ENCODE measurements at places on chromosomes 5 and 9.

DNA sequence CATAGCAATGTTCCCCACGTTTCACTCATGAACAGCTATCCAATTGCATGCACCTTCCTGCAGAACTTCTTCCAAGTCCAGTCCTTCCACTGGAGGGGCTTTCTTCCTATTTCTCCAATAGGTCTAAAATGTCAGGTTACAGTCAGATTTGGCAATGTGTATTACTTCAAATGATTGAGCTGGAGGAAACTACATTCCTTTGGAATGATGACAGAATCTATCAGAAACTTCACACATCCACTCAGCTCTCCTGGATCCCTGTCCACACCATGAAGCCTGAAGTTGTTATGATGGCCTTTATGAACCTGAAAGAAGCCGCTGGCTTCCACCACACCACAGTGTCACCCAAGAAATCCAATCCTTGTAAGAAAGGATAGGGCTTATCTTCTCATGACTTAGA, 32.2 kb downstream of the FBXW2 start:
- DNase-seq, result no peak

DNA sequence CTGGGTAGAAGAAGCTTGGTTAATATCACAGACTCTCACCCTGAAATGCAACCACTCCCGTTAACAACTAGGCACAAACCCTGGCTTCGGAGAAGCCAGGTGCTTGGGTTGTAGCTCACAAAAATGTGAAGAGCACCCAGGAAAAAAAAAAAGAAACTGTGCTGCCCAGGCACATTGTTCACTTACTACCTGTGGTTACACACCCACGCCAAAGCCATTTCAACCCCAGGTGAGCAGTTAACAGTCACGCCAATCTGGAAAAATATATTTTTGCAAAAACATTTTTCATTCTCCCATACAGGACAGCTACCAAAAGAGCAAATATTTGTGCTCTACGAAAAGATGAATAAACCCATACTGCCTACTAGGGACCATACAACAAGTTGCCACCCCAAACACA, 49.2 kb downstream of the SIL1 start:
- no peak for DNase-seq

DNA sequence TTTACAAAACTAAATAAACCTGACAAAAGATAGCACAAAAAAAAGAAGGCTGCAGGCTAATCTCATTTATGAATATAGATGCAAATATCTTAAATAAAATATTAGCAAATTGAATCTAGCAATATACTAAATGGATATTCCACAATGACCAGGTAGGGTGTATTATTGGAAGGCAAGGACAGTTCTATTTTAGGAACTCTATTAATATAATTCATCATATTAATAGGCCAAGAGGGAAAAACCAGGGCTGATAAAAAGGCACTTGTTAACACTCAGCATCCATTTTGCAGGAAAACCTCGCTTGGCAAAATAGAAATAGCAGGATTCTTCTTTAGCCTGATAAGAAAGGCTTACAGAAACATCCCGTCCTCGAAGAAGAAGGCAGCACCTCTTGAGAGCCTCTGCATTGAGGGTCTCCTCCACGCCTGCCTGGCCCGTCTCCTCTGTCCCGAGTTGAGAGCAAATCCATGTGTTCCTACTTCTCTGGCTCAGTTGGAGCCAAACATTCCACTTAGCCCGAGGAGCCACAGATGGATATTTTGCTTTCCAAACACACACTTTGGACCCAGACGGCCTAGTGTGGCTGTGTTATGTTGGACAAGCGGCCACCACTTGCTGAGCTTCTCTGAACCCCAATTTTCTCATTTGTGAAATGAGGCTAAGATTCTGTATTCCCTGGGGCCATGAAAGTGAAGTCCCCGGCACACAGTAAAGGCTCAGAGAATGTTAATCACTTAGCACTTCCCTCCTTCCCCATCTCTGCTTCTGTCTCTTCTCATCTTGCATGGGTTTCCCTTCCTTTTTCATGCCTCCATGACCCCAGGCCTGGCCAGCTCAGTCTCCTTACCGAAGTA, 181.8 kb upstream of the MVB12B start:
- DNase-seq, result no peak

- peak; percentile 51 for DNase-seq
Measured at GRCh38 chr5:147403651-147404640, 105.9 kb downstream of the DPYSL3 start.

- no peak for DNase-seq
Measured at GRCh38 chr9:92325991-92326500, 293 bp downstream of the CENPP start.

DNA sequence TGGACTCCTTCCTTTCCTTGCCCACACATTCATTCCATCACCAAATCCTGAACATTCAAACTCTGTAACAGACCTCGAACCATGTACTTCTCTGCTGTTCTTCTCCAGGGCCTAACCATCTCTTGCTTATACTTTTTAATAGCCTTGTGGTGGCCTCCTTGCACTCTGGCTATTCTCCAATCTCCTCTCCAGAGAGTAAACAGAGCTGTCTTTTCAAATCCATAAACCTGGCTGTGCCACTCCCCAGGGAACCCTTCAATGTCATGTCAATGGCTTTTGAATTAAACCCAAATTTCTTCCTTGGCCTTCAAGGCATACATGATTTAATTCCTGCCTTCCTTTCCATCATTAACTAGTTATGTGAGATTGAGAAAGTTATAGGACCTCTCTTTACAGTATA, 277.6 kb upstream of the EFNA5 start:
- no peak for DNase-seq

GRCh38 chr5:147508711-147509040, 1.2 kb downstream of the DPYSL3 start:
- DNase-seq, result no peak

DNA sequence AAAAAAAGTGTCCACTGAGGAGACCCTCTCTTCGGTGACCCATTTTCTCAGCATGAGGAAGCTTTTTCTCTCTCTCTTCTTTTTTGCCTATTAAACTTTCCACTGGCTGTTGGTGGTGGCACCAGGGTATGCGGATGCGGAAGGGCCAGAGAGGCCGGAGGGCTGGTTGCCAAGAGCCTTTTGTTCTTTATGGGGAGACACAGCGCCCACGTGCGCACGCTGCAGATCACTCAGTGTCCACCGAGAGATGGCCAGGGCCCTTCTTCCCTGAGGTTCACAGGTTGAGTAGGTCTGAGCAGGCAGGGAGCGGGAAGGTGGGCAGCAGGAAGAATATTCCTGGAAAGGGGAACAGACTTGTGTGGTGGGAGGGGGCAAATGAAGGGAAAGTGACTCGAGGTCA, 69.1 kb downstream of the STK10 start:
- no peak for DNase-seq

GRCh38 chr5:140642718-140643117, 3.5 kb downstream of the TMCO6 start:
- no peak for DNase-seq

DNA sequence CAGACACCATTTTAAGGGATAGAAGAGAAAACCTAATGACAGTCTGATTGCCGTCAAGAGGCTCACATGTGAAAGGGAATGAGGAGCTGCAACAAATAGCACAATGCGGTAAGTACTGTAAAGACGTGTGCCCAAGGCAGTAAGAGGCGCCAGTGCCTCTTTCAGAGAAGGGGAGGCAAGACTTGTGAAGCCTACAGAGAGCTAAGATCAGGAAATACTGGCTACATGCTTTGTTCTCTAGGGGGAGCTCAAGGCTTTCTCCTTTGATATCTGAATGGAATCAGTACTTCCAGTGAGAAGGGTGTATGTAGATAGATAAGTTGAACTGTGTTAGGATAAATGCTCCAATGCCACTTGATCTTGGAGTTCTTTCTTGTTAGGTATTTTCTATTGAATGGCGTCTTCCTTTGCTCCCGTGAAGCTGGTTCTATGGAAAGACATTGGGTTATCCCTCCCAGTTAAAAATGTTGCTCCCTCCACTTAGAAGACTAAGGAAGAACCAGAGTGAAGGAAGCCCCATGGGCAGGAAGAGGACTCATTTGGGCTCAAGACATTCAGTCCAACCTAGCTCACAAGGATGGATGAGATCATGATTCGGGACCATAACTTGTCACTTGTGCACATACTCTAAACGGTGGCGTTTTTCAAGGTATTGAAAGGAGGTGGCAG, 23.5 kb upstream of the ALDOB start:
- no peak for DNase-seq

DNA sequence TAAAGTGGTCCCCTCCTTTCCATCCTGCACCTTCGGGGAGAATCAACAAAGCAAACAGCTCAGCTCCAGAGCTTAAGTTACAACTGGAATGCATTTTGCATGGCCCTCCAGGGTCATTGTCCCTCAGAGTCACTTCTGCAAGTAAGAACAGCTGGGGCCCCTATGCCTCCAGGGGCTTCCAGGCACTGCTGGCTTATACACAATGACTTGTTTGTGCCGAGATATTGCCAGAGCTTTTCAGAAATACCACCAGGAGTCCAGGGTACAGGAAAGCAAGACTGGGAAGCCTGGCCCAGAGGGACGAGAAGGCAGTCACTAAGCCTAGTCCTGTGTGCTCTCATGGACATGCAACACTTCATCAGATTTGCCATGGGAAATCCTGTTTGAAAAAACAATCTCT, 11.3 kb downstream of the FRMD3 start:
- peak; percentile 37 for DNase-seq

- no peak for DNase-seq
Measured at GRCh38 chr9:81607593-81608288, 81.6 kb downstream of the TLE1 start.

DNA sequence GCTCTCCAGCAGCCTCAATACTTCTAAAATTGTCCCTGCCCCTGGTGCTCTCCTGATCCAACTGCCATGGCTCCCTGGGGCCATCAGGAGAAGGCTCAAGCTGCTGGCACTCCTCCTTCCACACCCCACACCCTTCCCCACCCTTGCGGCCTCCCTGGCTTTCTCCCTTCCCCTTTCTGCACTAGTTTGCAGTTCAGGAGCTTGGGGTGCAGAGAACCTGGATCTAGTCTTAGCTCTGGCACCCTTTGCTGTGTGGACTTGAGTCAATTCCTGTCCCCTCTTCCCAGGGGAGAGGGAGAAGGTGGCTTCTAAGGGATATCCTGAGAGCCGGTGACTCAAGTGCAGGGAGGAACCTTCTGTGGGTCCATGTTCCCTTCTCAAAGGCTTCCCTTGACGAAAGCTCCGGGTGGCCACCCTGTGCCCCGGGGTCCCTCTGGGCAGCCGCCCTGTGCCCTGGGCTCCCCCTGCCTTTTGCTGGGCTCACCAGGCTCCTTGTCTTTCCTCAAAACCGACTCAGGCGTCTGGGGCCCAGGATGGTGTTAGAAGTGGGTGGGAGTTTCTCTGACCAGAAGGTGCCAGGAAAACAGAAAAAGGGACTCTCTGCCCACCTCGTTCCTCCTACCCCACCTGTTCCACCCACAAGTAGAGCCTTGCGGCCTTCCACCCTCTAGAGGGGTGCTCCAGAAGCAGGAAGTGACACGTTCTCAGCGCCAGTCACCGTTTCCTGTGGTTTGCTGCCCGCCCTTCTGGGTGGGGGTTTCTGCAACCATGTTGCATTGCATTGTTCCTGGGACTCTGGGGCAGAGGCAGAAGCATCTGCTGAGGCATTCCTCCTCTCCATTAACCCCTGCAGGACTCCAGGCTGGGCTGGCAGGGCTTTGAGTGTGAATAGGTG, 15.0 kb downstream of the GLIPR2 start:
- peak; percentile 74 for DNase-seq

DNA sequence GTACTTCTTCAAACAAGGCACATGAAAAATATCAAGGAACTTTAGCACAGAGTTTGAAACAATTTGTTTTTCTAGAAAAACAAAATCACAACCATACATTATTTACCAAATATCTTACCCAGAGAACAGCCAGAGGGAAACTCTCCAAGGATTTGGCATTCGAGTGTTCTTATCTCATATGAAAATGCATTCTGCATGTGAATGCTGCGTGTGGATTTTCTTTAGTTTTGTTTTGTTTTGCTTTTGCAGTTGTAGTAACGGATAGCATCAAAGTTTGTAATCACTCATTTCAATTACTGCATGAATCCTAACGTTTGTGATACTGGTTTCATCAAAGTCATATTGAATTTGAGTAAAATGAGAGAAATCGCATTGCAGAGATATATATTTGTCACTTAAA, 28.0 kb downstream of the ADAMTSL1 start:
- DNase-seq, result no peak

GRCh38 chr9:127262602-127263001, 2.0 kb upstream of the GARNL3 start:
- DNase-seq, result no peak

DNA sequence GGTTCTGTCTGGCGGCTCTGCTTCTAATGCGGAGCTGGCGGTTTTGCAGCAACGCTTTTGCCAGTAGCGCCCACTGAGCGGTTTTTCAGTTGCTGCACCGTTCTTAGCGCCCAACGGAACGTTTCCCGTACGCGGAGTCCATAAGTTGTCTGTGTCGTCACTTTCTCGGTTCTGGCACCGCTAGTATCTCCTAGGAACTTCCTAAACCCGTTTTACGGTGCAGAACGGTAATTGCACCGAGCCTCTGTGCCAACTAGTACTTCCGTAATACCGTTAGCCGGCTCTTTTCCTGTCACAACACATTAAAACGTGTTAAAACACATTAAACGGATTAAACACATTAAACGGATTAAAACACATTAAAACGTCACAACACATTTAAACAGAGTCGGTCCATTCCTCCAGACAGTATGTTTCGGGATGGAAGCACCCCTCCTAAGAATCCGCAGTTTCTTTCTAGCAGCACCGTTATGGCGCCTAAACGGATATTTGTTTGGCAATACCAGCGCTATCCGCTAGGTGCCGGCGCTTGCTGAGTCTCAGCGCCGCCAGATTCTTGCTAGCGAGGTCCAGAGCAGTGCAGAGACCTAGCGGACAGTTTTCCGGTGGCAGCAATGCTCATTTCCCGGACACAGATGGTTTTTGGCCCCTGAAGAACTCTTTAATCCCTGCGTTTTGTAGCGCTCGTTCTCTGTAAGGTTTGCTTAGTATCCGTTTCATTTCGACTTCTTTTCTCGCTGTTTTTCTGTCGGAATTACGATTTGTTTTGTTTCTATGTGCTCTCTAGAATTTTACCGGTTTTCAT, 45.4 kb downstream of the ANXA2R start:
- DNase-seq, result peak; percentile 93

GRCh38 chr9:136625101-136626065, 37.3 kb upstream of the EGFL7 start:
- DNase-seq, result peak; percentile 76

DNA sequence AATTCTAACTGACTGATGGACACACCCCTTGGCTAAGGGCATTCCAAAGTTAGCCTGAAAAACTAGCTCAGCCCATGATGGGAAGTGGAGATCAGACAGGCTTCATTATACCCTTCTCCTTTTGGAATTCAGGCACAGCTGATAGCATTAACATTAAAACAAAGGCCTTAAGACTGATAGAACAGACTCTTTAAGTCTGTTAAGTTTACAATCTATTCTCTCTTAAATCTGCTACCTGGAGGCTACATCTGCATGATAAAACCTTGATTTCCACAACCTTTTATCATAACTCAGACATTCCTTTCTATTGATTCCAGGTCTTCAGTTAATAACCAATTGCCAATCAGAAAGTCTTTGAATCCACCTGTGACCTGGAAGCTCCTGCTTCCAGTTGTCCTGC, 281.4 kb downstream of the TUSC1 start:
- no peak for DNase-seq

Measured in femur (tissue), 1 donor.